NCI-H2227 treated with DMSO at 0.1 percent for 48 hours (cell line): ENCODE measurements at places on chromosomes 4 and X.

DNA sequence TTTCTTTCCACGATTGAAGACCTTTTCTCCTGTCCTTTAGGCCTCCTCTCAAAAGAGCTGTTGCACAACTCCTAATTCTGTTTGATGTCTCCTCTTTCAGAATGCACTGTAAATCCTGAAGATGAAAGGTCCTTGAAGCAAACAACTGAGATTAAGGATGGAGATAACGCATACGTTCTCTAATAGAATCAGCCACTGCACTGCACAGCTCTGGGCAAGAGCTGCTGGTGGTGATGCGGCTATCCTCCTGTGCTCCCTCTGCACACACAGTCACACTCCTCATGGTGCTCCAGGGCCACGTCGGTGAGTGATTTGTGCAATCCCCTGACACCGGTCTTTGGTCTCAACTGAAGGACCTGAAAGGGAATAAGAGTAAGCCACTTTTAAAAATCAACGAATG lies 208.7 kb downstream of the PDGFC start:
- DNase-seq: no peak

DNA sequence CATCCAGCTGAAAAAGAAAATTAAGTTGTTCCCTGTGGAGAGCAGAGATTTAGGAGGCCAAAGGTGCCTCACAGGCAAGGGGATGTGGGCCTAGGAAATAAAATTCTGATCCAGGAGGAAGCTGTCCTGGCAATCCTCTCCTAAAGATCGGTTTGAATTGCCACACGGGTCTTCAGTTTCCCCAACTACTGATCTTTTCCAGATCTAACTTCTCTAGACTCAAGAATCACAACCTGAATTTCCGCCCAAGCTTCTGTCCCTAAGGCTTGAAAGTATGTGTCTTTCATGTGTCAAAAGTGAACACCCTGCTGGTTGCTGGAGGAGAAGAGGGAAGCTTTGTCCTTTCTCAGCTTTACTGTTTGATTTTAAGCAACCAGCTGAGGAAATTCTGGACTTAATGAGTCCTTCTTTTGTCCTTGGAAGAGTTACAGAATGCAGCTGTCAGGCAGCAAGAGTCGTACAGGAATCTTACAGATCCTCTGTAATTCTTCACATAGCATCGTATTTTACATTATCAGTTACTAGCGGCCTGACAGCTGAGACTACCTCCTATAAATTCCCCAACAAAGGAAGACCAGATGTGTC lies 93.8 kb downstream of the INPP4B start:
- DNase-seq: no peak

GRCh38 chr4:68209003-68209402 lies 36.5 kb downstream of the TMPRSS11B start:
- no peak for DNase-seq

GRCh38 chr4:96170198-96170597 lies 330.3 kb downstream of the PDHA2 start:
- DNase-seq: peak; percentile 38
